AG04450 (cell line): ENCODE measurements at places on chromosomes 13 and 19.
A peak's percentile ranks its signal among the peaks of the same experiment; 100 is the strongest.

DNA sequence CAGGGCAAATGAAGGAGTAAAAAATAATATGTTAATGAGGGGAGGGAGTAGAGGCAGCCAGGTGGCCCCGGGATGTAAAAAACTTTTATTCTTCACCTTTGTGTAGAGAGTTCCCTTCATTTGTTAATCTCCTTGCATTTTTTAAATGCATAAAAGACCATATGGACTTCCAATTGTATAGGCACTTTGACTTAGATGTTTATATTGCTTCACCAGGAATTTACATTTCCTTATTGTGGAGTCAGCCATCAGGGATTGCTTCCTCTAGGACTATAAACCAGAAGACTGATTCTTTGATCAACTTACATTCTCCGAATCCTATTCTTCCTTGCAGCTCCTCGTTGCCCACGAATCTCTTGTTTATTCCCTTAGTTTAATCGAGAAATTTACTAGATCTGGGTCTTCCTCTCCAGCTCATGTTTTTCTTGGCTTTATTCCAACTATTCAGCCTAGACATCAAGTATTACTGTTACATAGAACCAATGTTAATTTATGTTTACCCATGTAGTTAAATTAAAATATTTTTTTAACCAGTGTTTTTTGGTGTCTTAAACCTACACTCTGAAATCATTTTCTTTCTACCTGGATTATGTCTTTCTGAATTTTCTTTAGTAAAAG lies 1187.0 kb upstream of the SLC10A2 start:
- no peak for DNase-seq

GRCh38 chr13:93468433-93468832 lies 241.8 kb downstream of the GPC6 start:
- no peak for DNase-seq

GRCh38 chr13:107845911-107846310 lies 369.4 kb downstream of the LIG4 start:
- no peak for DNase-seq

DNA sequence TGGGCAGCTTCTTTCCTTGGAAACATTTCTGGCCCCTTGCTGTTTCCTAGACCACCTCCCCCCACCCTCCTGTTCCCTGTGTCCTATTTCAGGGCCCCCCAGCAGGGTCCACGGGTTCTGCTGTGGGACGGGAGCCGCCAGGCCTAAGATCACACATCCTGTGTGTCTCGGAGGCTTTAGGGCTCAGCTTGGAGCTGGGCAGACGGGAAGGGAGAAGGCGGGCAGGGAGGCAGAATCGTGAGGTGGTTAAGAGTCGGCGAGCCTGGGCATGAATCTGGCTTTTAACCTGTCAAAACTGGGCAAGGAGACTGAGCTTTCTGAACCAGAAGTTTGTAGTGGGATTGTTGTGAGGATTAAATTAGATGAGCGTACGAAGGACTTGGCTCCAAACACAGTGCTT lies 4.8 kb downstream of the KCNC3 start:
- no peak for DNase-seq

GRCh38 chr19:13826652-13827235 lies 31.5 kb downstream of the ZSWIM4 start:
- DNase-seq, result no peak

GRCh38 chr19:48752496-48753365 lies at the start of gene FUT1:
TSS of gene FUT1 (minus strand) at chr19:48752641. CDS start at chr19:48751281, 1,360 bp downstream.
- DNase-seq, result no peak

DNA sequence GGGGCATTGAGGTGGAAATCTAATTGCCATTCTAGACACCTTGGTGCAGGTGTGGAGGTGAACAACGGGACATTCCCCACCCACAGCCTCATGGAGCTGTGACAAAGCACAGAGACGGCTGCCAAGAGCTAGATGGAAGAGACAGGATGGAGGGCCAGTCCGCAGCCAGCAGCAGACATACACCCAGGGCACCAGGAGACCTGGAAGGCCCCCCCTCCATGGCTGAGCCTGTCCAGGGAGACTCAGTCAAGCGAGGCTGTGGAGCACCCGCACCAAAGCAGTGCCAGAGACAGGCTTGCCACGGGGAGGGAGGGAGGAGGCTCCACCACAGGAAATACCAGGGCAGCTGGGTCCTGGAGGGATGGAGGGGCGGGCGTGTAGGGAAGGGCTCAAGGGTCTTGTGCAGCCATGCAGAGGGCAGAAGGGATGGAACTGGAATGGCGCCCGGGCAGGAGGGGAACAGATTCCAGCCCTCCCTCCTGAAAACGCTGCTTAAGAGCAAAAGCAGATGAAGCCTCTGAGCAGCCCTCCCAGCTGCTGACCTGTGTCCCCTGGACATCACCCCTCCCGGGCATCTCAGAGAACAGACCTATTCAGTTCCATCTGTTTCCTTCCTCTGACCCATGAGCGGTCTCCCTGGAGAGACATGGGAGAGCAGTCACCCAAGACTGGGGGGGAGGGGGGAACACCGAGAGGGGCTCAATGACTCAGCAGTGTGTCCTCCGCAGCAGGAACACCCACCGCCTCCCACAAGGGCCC lies 14.4 kb downstream of the EPS15L1 start:
- no peak for DNase-seq

GRCh38 chr13:82220641-82221040 lies 1661.6 kb downstream of the SLITRK1 start:
- DNase-seq, result no peak

- DNase-seq, result peak; percentile 32
Observed at GRCh38 chr19:3304871-3305423, 61.4 kb upstream of the NFIC start.

- no peak for DNase-seq
Observed at GRCh38 chr19:14434543-14435319, 1.6 kb downstream of the PKN1 start.

DNA sequence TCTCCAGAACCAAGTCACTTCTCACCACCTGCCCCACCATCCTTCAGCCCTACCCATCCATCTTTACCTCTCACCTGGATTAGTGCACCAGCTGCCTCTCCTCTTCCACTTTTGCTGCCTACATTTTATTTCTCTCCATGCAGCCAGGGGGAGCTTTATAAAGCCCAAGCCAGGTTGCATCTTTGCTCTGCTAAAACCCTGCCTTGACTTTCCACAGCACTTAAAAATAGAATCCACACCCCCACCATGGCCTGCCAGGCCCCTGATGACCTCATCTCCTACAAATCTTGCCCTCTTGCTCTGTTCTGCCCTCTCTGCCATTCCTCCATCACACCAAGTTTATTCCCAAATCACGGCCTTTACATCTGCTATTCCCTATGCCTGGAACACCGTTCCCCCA lies 1.8 kb downstream of the HOOK2 start:
- DNase-seq, result no peak

DNA sequence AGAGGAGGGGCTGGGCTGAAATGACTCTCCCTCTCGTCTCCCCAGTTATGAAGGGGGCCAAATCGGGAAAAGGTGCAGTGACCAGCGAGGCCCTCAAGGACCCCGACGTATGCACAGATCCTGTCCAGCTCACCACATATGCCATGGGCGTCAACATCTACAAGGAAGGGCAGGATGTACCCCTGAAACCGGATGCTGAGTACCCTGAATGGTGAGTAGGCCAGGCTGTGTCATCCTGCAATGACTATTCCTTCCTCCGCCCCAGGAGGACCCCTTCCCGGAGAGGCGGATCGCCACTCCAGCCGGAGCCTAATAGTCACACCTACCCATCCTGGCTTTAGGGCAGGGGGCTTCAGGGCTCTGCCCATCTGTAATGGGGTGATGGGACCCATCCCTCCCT lies 2.6 kb downstream of the MRPL54 start:
- DNase-seq, result no peak

DNA sequence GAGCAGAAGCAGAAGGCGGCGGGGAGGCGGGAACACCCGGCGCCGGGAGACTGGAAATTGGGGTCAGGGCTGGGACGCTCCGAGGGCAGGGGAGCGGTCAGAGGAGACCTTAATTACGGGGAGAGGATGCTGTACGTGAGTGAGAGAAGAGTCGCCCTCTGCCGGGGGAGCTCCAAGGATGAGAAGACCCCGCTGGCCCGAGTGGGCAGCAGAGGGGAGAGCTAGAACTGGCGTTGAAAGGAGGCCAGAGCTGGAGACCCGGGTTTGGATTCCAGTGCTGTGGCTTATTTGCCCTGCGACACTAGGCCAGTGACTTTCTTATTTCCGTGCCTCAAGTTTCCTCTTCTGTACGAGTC lies 536 bp downstream of the FAM32A start:
- no peak for DNase-seq

DNA sequence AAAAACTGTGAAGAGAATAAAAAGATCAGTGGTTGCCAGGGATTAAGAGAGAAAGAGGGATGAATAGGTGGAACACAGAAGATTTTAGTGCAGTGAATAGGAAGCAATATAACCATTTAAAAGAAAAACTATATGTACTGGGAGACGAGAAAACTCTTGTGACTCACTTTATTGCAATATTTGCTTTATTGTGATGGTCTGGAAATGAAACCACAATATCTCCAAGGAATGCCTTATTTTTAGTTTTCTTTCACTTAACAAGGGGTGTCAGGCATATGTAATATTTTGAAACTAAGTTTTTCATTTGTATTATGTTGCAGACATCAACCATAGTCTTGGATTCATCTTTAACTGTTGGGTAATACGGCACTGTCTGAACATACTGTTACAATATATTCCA lies 1308.2 kb downstream of the PCDH9 start:
- DNase-seq, result no peak

GRCh38 chr19:13983213-13983889 lies 22.8 kb downstream of the RFX1 start:
- DNase-seq, result no peak

DNA sequence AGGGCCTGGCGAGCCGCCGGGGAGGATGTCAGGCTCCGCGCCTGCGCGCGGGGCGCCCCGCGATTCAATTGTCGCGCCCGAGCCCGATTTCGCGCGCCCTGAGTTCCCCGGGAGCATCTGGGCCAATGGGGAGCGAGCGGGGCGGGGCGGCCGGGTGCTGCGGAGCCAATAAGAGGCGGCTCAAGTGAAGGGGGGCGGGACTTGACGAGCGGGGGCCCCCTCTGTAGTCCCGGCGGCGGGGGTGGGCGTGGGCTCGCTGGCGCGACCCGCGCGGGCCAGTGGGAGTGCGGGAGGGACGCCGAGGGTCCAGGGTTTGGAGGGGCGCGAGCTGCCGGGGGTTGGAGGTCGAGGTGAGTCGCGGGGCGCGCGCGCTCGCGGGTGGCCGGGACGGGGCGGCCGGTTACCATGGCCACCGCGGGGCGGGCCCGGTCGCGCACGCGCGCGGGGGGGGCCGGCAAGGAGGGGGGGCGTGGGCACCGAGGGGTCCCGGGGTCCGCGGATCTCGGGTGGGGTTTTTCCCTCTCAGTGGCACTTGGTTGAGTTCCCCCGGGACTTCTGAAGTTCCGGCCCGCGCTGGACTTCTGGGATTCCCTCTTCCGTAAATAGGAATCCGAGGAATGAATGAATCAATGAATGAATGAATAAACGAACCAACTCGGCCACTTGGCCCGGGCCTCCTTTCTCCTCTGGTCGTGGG lies 744 bp downstream of the UHRF1 start:
- peak; percentile 42 for DNase-seq

- no peak for DNase-seq
Observed at GRCh38 chr13:100156788-100157187, 67.9 kb downstream of the PCCA start.

DNA sequence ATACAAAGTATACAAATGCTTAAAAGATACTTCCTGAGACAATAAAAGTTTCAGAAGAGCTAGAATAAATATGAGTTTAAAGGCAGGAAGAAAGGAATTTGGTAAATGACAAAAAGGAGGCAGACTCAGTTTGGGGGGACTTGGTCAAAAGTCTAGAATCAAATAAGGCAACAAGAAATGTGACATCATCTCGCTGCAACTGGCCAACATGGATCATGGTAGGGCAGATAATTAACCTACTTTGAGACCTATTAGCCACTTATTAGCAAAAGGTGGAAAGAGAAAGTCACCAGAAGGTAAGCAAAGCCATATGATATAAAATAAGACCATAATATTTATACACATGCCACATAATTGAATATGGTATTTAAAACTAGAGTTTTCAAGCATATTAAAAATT lies 5.3 kb downstream of the USP12 start:
- no peak for DNase-seq

DNA sequence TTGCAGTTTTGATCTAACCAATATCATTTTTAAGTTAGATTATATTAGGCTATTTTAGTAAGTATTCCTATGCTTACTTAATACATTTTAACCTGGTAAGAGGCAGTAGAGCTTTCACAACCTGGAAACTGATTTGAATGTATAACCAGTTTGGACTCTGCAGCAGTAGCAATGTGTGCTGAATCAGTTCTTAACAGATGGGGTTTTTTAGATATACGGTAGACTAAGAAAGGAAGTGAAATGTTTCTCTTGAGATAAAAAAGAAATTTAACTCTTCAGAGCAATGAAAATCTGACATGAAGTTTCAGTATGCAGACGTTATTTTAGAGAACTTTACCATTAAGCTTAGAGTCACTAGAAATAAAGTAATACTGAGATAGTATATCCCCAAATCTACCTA lies 2.7 kb downstream of the NBEA start:
- no peak for DNase-seq

GRCh38 chr19:45443462-45444317 lies 20.0 kb upstream of the ERCC1 start:
- DNase-seq, result no peak

GRCh38 chr13:43041369-43041921 lies 18.1 kb downstream of the DNAJC15 start:
- no peak for DNase-seq

- DNase-seq, result no peak
Observed at GRCh38 chr19:41330481-41330880, 20.5 kb downstream of the CCDC97 start.

DNA sequence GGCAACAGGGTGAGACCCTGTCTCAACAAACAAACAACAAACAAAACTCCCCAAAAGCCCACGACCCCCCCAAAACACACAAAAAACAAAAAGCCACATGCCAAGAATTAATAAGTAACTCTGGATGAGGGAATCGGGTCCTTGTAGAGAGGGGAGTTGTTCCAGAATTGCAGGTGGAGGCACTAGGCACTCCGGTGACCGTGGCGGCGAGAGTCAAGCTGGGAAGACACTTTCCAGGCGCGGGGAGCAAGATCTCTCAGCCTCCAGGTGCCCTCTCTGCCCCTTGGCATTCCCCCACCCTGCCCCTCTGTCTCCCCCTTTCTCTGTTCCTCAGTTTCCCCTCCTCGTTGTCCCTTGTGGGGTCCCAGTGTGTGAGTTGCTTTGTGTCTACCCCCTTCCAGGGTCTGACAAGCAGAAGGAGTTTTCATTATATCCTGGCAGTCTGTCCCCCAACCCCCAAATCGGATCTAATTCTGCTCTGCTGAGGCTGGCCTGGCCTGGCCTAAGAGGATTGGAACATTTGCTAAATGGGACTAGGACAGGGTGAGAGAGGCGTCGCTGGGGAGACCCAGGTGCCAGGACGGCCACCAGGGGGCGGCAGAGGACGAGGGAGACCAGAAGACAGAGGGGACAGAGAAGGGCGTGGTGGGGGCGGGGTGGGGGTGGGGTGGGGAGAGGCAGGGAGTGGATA lies 8.3 kb upstream of the CRX start:
- DNase-seq, result no peak

GRCh38 chr13:65064967-65065366 lies 2165.2 kb downstream of the PCDH9 start:
- no peak for DNase-seq

GRCh38 chr19:32677657-32678056 lies 2.0 kb downstream of the RGS9BP start:
- no peak for DNase-seq

GRCh38 chr13:44921931-44922758 lies 67.1 kb downstream of the NUFIP1 start:
- peak; percentile 93 for DNase-seq
